HFFc6 (cell line): ENCODE measurements at places on chromosomes 1 and 21. TPM values are rescaled to one million over a fixed set of nuclear protein-coding genes. Genes with fewer than 3 reads are reported as not detected.

- no peak for DNase-seq
Measured at GRCh38 chr1:34759503-34760357, at the start of gene GJB4. TSS of gene GJB4 (plus strand) at chr1:34759740. CDS start at chr1:34761255, 1,515 bp downstream.

PEAR1 gene
- 3.3 to 23.6 TPM (median 3.6 TPM) in 3 replicates for total RNA-seq

- no peak for DNase-seq
Measured at GRCh38 chr1:203742436-203742835, 22.5 kb upstream of the LAX1 start.

DNA sequence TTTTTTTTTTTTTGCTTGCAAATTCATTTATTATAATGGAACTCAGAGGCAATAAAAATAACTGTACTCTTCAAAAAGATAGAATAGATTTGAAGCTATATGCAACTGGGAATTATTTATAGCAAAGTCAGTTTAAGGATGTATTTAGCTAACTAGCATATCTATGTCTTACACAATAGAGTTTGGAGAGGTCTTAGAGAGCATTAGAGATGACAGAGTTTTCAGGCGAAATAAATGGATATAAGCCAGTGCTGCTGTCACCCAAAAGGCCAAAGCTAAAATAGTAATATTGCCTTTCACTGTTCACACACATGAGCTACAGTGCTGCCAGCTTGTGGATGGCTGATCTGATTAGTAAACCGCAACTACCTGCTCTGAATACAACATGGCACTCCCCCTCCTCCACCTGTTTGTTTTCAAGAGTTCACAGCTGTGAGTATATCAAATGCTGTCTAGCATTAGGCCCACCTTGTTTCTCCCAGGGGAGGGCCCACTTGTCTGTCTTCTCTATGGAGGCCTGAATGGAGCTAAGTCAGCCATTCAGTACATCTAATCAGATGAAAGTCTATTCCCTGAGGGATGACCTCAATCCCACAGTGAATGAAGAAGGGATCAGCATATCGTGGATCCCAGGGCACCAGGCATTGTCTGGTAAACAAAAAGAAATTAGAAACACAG lies 25.2 kb upstream of the SSX2IP start:
- no peak for DNase-seq

DNA sequence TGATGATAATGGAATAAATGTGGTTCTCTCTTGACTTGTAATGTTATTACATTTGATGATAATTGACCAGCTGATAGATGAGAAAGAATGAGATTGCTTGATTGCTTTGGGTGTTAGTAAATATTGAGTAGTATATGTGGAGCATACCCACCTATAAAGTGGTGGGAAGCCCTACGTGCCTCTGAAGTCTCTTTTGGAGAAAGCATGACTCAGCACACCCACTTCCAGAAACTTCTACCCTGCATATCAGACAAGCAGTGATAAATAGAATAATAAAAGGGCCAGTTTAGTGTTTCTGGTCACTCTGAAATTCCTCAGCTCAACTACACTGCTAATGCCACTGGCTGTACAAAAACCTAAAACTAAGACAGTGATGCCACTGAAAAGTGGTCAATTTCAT lies 288.8 kb downstream of the ZNF648 start:
- DNase-seq = no peak

- DNase-seq = no peak
Measured at GRCh38 chr1:204887846-204888245, 17.2 kb downstream of the NFASC start.

GRCh38 chr1:113207457-113207856 lies 134.5 kb downstream of the LRIG2 start:
- no peak for DNase-seq

DNA sequence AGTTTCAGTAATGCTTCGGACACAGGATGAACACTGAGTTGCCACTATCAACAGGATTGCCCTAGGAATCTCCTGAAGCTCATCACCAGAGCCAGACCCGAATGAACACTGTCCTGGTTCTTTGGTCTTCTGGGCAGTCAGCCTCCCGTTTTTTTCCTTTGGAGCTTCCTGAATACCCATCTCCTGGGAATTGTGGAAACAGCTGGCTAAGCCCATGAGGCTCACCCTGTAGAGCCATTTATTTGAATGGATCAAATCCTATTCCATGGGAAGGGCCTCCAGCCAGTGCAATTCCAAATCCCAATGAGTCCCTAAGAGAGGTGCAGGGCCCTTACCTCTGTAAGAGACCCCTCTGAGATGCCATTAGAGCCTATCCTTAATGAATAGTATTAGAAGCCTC lies 5.9 kb downstream of the RCSD1 start:
- DNase-seq = no peak

NGF gene
- total RNA-seq = 42.8 to 49.3 TPM (median 47.2 TPM) in 3 replicates

GRCh38 chr1:245153552-245154428 lies 995 bp upstream of the KIF26B start:
- DNase-seq = no peak

DNA sequence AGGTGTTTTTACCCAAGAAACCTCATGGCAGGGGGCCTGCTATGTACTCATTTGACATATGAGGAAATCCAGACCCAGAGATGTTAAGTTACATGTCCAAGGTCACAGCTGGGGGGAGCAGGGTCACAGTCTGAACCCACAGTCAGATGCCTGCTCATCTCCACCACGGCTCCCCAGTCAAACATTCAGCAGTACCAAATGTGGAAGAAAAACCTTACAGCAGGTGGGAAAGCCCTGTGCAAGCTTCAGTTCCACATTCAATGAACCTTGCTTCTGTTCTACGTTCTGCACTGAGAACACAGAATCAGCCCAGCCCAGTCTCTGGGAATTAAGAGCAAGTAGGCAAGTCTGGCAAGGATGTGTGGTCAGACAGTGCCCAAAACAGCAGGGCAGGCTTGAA lies 35.2 kb downstream of the LRP8 start:
- DNase-seq = no peak

ERVH48-1 gene
- total RNA-seq = not detected in 2 replicates
